ENCODE measurements at places on chromosomes 1 and 21.

DNA sequence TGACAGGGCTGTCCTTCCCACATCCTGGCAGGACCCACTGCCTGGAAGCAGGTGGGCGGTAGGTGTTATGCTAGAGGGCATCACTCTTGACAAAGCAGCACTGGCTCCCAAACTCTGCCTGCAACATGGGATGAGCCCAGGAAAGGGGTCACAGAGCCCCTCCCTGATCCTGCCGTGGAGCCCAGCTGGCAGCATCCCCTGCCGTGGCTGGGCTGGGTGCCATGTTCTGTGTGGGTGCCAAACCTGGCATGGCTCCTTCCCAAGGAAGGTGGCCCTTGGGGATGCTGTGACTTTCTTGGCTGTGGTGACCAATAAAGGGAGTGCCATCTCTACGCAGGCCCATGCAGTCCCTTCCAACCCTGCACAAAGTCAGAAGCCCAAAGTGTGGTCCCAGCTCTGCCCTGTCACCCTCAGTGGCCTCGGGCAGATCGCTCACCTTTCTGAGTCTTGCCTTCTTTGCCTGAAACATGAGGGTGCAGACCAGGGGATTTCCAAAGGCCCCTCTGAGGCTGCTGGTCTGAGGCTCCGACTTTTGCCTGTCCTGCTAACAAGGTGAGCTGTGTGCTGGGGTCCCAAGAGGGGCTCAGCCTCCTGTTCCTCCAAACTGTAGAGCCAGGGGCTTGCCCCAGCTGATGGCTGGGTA, 6.0 kb downstream of the CDK18 start:
- no peak for DNase-seq

DNA sequence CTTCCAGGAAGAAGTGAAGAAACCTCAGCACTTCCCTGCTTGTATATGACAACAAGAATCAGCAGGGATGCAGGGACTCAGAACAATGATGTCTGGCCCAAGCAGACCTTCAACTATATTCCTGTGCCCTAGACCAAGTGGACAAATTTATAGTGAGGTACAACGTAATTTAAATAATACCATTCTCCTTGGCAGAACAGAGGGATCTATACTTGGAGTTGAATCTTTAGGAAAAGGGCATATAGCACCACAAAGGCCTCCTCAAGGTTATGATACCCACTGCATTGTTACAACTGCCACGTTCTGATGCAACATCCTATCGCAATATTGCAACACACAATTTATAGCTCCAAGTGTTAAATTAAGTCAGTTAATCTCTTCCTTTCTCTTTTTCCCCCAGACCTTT, 29.1 kb upstream of the GFI1 start:
- DNase-seq: no peak

DNA sequence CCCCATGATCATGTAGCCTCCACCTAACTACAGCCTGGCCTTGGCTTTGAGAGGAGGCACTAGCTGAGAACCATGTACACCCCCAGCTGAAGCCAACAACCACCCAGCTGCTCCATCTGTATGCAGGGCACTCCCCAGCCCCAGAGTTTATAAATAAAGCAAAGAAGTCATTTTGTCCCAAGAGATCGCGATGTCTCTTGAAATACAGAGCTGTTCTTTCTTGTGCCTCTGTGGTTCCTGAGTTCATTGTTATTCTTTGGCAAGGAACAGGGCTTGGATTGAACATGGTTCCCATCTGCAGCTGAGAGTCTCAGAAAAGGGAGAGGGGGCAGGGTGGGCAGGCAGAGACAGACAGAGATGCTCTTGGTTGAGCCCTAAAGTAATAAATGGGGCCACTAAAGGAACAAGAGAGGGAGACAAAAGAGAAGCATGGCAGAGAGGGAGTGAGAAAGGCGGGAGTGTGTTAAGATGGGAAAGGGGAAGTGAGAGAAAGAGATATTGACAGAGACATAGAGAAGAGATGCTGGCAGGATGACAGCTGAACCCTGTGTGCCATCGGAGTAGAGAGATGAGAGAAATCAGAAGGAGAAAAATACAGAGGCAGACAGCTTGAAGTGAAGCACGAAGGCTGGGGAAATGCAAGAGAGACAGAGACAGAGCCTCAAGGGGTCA, 63.3 kb downstream of the TNR start:
- DNase-seq: no peak

DNA sequence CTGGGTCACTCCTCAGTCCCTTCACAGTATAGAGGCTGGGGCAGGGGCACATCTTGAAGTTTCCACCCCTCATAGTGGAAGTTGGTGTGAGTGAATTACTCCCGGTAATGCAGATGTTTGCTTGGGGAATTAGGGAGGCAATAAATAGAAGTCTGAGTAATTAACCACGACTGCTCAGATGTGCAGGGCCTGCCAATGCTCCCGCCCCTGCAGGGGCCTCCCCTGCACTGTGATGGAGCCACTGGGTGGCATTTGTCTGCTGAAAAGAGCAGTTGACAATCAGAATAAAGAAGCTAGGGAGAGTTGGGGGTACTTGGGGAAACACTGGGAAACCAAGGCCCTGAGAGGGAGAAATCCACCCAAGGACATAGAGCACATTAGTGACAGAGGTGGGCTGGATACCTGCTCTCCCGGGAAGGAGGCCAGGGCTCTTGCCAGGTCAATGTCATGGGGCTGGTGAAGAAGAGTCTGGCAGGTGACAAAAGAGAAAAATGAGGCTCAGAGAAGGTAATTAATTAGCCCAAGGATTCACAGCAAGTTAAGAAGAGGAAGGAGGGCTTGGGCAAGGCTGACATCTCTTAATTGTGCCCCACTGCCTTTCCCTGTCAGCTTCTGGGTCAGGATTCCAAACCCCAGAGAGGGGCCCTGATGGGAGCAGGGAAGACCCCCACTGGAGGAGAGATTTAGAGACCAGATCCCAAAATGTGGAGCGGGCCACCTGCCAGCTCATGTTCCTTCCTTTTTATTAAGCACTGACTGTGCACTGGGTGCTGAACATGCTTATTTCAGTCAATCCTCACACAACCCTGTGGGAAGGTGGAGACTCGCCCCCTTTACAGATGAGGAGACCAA, 436.2 kb downstream of the MATN1 start:
- no peak for DNase-seq

- DNase-seq: no peak
These were observed 62.4 kb downstream of the BACH1 start for GRCh38 chr21:29360799-29361765.

- no peak for DNase-seq
These were observed 586 bp upstream of the AGPAT3 start for GRCh38 chr21:43864313-43864961.
